SHP77 treated with DMSO at 0.1 percent for 48 hours (cell line): ENCODE measurements at places on chromosomes 2 and 18.

DNA sequence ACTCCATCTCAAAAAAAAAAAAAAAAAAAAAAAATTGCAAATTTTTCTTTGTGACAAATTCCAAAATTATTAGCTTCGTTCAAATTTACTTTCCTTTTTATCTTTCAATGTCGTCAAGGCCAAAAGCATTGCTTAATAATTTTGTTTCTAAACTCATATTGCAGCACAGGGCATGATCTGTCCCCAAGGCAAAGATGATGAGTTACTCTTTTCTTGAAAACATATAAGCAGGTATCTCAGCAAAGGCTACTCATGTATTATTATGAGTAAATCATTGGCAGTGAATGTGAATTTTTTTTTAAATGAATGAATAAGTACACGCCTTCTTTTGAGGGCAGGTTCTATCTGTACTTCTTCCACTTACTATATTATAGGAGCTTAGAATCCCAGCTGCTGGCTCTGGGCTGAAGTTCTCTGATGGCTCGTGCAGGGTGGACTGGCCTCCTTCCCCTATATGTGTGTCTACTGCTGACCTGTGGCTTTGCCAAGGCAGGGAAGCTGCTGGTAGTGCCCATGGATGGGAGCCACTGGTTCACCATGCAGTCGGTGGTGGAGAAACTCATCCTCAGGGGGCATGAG, at the start of gene UGT1A7:
TSS of gene UGT1A7 (plus strand) at position 381 of the 579 bp plus-strand sequence. CDS start at position 418, 37 bp downstream.
- DNase-seq: no peak

DNA sequence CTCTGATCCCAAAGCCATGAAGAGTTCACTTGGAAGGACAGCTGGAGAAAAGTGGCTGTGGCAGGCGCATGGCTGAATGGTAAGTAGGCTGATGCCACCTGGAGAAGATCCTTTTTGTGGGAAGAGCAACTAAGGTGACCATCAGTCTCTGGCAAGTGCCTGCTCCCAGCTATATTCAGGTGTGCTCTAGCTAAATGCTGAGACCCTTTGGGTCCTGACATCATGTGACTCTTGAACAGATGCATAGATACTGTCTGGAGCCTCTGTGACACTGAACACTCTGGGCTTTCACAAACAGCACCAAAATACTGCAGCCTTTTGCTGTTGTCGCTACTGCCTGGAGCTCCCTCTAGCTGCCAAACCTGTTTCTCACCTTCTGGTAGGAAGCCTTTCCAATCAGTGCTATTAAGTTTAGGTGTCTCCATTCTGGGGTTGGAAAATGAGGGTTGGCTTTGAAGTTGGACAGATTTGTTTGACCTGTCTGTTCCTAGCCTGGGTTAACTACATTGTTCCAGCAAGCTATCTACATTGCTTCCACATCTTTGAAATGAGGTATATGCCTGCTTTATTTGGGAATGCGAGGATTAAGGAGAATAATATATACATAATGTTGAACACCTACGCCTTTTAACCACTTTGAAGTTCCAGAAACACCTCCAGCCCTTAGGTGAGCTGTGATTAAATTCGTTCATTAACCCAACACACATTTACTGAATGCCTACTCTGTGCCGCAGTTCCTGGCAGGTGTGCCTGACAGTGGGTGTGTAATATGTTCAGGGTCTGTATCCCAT, 3.1 kb downstream of the EGR4 start:
- peak; percentile 72 for DNase-seq

DNA sequence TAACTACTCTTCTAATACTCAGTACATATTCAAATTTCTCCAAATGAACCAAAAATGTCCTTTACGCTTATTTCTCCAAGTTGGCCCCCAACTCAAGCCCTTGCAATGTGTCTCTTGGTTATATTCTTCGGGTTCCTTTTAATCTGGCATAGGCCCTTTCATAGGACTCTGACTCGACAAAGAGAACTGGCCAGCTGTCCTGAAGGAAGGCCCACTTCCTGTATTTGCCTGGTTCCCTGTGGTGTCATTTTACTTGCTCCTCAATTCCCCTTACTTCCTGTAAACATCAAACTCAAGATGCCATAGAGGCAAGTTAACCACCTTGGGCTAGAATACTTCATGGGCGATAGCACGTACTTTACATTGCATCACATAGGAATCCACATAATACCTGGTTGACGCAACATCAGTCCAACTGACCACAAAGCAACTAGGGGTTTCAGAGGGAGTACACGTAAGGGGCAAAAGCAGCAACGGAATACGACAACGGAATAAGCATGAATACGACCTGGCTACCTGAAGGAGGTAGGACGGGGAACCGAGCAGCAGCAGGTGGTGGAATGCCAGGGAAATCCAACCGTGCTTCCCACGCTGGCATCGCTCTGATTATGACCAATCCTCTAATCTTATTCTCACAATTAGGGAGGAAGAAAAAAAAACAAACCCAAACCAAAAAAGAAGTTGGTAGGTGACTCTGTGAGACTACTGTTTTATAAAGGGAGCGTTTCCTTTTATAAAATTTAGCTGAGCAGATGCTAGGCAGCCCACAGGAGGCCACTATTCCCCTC, 823 bp upstream of the GORASP2 start:
- DNase-seq: no peak

- no peak for DNase-seq
Observed at GRCh38 chr18:11884396-11885030, 23.6 kb downstream of the MPPE1 start.

GRCh38 chr2:159013103-159013502, 44.7 kb downstream of the TANC1 start:
- no peak for DNase-seq

DNA sequence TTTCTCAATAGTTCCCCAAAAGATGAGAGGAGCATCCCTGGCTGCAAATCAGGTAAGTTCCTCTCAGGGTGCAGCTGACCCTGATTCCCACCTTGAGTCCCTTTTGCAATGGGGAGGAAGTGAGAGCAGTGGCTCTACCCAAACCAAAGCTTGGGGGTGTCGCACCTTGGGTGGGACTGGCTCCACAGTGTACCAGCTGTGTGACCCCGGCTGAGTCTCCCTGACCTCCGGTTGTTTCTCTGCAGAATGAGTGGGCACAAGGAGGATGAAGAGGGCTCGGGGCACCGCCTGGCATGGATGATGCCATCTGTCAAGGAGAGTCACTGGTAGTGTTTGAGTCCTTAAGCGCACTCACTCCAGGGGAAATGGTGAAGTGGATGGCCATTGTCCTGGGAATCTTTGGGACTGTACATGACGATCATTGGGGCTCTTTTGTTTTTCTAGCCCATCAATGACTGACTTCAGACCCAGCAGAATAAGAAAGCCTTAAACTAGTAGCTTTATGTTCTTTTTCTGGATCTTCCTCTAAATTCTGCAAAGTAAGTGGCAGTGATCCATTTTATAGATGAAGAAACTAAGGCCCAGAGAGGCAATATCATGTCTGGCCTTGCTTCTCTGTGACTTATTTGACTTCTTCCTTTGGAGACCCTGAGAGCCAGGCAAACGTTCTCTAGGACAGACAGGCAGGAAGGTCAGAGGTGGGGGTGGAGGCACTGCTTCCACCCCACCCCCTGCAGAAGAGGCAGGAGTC, 106.3 kb upstream of the ST3GAL5 start:
- no peak for DNase-seq

GRCh38 chr2:232026910-232027309, 65.4 kb downstream of the DIS3L2 start:
- DNase-seq: no peak
